ENCODE measurements at places on chromosomes 7 and 10.

- DNase-seq, result no peak
These were observed 133.3 kb downstream of the PFKFB3 start for GRCh38 chr10:6336016-6336415.

DNA sequence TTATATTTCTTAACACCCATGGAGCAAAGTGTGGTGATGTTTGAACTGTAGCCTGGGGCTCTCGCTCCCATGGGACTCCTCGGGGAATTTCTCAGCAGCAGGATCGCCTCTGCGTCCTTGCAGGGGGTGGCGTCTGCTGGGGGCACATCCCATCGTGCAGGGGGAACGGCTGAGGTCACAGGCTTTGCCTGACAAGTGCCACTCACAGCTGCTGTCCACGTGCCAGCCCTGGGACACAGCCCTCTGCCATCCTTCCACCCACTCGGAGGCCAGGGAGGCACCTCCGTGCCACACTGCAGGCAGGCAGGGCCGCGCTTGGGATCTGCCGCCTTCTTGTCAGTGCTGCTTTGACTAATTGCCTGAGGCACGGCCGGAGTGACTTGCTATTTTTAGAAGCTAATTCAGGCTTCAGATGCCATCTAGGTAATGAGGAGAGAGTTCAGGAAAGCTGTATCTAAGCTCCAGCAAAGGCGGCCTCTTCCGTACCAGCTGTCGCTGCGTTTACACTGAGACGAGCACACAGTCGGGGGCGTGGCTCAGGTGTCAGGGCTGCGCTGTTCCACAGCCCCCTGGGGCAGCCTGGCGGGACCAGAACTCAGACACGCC lies 45.7 kb downstream of the PITRM1 start:
- no peak for DNase-seq

- no peak for DNase-seq
These were observed 556.4 kb downstream of the SORCS1 start for GRCh38 chr10:106608066-106608465.

DNA sequence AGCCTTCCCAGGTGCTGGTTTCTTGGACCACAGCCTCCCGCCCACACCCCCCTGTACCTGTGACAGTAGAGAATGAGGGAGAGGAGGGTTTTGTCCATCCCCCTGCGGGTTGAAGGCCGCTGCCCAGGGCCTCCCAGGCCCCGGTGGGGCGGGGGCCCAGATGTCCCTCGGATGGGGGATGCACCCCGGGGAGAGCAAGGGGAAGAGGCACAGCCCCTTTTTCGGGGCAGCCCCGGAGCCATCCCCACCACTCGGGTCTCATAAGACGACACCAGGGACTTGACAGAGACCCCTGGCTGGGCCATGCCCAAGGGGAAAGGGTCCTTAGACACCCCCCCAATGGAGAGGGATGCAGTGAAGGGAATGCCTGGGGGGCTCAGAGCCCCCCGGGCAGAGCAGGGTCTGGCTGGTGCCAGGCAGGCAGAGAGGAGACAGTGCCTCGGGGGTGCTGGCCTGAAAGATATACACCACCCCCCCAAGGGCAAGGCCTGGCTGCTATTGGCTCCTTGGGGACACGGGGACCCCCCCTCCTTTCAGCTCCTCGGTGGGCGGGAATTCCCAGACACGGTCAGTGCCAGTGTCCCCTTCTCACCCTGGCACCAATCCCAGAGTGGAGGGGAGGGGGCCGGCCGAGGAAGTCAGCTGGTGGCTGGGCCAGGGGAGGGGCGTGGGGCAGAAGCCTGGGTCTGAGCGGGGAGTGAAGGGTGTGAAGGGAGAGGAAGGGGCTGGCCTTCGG lies 3.7 kb upstream of the SPACDR start:
- no peak for DNase-seq

GRCh38 chr7:114087653-114088469 lies 169.1 kb upstream of the PPP1R3A start:
- DNase-seq, result peak; percentile 74

GRCh38 chr10:1141261-1141660 lies 85.1 kb downstream of the WDR37 start:
- no peak for DNase-seq

GRCh38 chr10:133457100-133457841 lies 3.5 kb downstream of the SCART1 start:
- peak; percentile 73 for DNase-seq

- DNase-seq, result no peak
These were observed 68.5 kb downstream of the MAP3K8 start for GRCh38 chr10:30502266-30503060.

DNA sequence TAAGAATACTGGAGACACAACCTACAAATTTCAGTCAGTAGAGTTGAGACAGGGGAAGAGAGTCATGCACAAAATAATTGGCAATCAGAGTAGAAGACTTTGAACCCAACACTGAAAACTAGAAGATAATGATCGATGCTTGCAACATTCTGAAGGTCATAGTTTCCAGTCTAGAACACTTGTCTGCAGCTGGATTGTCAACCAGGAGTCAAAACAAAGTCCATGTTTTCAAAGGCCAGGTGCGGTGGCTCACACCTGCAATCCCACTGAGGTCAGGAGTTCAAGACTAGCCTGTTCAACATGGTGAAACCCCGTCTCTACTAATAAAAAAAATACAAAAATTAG lies 26.8 kb upstream of the SMURF1 start:
- no peak for DNase-seq

DNA sequence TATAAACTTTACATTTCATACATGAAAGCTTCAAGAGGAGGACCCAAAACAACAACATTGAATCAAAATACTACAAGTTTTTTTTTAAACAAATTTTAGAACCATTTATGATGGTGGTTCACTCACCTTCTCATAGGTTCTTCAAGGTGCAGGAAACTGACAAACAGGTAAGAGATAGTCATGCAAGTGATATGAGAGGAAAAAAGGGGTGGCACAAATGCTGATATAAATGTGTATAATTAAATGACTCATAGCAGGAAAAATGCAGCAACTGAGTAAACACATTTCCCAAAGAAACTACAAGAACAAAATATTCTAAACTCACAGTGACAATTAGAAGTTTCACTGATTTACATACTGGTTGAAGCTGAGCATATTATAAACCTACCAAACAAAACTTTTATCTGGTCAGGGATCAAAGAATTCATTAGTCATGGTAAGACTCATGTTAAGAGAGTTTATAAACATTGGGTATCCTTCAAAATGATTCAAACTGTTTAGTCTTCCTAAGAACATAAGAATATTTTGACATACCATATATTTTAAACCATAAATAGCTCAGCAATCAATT lies 14.1 kb downstream of the ZWINT start:
- DNase-seq, result no peak

DNA sequence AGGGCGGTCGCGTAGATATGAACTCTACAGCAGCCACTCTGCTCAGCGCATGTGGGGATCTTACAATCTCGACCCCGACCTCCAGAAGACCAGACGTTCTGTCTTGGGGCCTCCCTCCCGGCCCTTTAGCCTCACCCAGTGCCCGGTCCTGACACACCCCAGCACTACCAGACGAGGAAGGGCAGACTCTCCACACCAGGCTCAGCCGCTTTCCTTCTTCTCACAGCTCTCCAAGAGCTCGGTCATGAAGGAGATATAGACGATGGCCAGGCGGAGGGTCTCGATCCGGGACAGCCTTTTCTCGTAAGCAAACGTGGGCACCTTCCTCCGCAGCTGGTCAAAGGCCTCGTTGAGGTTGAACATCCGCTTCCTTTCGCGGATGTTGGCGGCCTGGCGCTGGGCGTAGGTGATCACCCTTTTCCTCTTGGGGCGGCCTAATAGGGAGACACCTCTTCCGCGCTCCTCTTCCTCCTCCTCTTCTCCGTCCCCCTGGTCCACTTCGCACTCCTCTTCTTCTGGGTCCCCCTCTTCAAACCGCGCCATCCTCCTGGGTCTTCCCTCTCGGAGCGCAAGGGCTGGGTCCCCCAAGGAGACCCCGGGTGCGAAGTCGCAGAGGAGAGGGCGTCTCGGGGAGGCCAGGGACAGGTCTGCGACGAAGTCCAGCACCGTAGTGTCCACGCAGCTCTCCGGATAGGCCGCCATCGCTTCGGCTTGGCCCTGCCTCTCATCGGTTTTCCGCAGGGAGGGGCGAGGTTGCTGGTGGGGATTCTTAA lies at the start of gene FERD3L:
Gene FERD3L, minus strand, starts transcription at position 761 of the 773 bp plus-strand sequence. Its CDS starts 59 bp downstream, at position 702.
- no peak for DNase-seq

DNA sequence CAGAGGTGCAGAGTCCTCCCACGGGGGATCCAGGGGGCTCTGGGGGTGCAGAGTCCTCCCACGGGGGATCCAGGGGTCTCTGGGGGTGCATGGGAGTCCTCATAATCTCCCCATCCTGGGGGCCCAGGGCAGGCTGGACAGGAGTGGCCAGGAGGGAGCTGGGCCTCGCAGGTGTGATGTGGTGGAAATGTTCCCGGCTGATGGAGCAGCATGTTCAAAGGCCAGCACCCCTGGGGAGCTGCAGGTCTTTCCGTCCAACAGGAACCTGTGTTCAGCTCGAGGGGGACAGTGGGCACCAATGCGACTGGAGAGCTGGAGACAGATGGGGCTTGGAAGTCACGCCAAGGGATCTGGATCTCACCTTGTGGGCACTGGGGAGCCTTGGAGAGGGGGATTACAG lies 38.5 kb upstream of the PSMG3 start:
- no peak for DNase-seq

- no peak for DNase-seq
These were observed 499.3 kb downstream of the GLRX3 start for GRCh38 chr10:130635528-130635927.
